ENCODE measurements at places on chromosomes 6 and 20.

GRCh38 chr20:60295214-60295613 lies 337.0 kb downstream of the CDH26 start:
- DNase-seq: no peak

- DNase-seq: no peak
Measured at GRCh38 chr6:159726255-159726917, 920 bp upstream of the WTAP start.

GRCh38 chr6:147974376-147974775 lies 368.3 kb upstream of the SASH1 start:
- DNase-seq: no peak

DNA sequence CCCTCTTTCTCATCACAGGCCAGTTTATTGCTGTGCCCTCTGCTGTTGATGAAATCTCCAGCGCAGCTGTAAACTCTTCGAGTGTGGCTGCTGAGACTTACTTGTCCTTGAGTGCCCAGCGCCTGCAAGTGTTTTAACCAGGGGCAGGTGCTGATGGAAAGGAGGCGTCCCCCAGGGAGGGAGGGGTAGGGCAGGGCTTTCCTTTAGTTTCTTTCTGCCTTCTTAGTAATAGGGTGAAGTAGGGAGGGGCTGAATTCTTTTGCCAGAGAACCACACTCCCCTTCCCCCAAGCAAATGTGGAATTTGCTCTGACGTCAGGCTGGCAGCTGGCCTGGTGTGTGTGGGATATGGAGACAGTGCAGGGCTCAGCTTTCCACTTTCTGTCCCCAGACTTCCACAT lies 61.2 kb downstream of the IGF2R start:
- DNase-seq: no peak

DNA sequence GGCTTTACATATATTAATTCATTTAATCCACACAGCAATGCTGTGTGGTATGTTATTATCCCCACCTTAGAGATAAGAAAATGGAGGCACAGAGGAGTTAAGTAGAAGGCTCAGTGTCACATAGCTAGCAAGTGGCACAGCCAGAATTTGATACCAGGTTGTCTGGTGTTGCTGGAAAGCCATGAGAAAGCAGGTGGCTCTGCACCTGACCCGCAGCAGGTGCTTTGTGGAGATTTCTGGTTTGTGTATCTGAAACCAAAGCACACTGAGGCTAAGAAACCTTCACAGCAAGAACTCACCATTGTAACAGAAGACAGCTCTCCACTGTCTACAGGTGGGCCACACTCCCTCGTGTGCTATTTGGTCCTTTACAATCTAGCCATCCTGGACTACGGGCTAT lies 7.5 kb downstream of the ELMO2 start:
- DNase-seq: no peak

- DNase-seq: no peak
Measured at GRCh38 chr6:165580136-165580535, 82.9 kb downstream of the PDE10A start.

DNA sequence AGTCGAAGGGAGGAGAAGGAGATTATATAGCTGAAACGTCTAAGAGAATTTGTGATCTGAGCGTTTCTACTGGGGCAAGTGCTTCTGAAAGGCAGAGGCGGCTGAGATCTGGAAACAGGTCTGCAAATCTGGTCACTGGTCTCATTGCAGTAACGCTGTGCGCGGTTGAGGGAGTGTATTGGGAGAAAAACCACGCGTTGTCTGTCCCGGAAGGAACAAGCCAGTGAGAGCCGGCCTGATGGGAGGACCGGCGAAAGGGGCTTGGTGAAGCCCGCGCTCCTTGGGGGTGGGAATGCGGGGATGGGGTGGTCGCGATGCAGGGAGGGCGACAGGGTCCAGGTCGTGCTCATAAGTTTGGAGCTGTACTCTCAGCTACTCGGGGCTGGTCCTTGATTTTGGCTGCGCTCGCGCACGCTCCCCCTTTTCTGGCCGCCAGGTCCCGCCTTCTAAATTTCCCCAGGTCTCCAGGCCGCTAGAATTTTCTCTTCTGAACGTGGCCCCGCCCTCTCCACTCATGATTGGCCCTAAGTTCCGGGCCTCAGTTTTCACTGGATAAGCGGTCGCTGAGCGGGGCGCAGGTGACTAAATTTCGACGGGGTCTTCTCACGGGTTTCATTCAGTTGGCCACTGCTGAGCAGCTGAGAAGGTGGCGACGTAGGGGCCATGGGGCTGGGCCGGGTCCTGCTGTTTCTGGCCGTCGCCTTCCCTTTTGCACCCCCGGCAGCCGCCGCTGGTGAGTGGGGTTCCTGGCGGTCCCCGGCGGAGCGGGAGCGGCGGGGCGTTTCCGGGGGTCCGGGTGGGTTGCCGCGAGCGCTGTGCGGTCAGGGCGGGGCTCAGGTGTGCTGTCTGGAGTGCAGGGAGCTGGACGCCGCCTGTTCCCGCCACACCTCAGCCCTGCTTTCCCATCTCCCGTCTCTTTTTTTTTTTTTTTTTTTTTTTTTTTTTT lies at the start of gene MICB:
Gene MICB (plus strand): TSS at position 615 of the 946 bp plus-strand sequence. CDS start 49 bp downstream, at position 664.
- peak; percentile 72 for DNase-seq

GRCh38 chr6:17945111-17945510 lies 42.3 kb downstream of the KIF13A start:
- DNase-seq: no peak

- no peak for DNase-seq
Measured at GRCh38 chr20:5465604-5465927, 148.8 kb upstream of the PROKR2 start.

GRCh38 chr6:8875986-8876385 lies 440.6 kb upstream of the SLC35B3 start:
- DNase-seq: no peak

- no peak for DNase-seq
Measured at GRCh38 chr6:167469672-167470071, 144.8 kb downstream of the TTLL2 start.

- no peak for DNase-seq
Measured at GRCh38 chr6:81638366-81638765, 114.1 kb downstream of the TENT5A start.

DNA sequence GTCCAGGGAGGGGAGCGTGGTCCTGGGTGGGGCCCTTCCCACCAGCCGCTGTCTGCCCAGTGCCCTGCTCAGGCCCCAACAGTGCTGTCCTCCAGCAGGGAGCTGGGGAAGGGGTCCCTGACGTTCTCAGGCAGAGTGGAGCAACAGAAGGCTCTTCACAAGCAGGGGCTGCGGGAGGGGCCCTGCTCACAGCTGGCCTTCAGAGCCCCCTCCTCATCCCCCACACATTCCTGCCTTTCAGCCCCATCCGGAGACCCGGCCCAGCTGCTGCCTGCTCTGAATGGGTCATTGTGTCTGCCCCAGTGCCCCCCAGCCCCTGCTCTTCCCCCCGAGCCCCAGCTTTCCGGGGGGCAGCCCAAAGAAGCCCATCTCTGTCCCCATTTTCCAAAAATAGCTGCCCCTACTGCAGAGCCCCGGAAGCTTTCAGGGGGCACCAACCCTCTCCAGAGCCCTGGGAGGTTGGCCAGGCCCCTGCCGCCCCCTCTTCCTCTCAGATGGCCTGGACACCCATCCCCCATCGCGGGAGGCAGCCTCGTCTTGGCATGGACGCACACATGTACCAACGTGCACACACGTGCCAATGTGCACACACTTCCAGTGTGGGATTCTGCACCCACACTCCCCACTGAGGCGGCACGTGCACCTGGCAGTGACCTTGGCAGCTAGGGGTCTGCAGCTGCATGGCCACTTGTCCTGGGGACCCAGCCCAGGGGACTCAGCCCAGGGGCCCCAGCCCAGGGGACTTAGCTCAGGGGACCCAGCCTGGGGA lies 3.7 kb downstream of the COL20A1 start:
- DNase-seq: no peak

- DNase-seq: no peak
Measured at GRCh38 chr20:61037498-61037897, 214.6 kb upstream of the CDH4 start.

- DNase-seq: no peak
Measured at GRCh38 chr20:36304786-36305495, 1.2 kb upstream of the DLGAP4 start.

DNA sequence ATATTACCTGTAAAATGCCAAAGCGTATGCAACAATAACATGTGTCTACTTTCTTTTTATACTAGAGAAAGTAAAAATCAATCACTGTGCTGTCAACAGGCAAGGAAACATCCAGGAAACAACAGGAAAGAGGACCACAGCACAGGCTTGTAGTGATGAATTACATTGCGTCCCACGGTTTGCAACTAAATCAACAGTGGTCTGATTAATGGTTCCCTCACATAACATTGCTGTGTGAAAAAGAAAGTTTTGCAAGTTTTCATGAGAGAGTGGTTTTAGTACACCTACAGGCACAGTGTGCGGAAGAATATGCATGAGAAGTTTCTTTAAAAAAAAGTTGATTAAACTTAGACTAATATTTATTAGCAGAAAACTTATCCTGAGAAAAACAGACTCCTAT lies 329.5 kb upstream of the HSF2 start:
- DNase-seq: no peak

DNA sequence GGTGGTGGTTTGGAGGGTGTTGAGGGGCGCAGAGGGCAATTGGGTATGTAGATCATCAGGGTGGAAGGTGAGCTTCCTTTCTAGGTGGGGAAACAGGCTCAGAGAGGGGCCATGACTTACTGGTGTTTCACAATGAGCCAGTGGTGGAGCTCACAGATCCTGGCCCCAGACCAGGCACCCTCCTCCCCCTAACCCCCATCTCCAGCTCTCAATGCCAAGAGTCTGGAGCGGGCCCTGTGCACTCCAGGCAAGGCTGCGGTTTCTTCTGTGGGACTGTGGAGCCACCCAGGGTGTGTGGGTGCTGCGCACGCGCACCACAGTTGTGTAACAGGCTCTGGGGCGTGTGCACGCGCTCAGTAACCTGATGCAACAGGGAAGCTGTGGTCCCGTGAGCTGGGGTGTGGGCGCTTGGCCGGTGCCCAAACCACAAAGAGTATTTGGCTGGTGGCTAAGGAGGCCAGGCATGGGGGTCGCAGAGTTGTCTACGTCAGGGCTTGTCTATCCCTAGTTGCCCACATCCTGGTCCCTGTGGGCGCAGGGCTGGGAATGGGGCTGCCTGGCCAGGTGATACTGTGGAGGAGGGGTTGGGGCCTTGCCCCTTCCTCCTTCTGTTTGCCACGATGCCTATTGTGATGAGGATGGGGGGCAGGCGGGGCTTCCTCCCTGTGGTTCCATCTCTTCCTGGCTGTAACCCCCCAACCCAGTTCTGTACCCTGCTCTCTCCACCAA lies 37.5 kb upstream of the MRPS18A start:
- DNase-seq: peak; percentile 27

DNA sequence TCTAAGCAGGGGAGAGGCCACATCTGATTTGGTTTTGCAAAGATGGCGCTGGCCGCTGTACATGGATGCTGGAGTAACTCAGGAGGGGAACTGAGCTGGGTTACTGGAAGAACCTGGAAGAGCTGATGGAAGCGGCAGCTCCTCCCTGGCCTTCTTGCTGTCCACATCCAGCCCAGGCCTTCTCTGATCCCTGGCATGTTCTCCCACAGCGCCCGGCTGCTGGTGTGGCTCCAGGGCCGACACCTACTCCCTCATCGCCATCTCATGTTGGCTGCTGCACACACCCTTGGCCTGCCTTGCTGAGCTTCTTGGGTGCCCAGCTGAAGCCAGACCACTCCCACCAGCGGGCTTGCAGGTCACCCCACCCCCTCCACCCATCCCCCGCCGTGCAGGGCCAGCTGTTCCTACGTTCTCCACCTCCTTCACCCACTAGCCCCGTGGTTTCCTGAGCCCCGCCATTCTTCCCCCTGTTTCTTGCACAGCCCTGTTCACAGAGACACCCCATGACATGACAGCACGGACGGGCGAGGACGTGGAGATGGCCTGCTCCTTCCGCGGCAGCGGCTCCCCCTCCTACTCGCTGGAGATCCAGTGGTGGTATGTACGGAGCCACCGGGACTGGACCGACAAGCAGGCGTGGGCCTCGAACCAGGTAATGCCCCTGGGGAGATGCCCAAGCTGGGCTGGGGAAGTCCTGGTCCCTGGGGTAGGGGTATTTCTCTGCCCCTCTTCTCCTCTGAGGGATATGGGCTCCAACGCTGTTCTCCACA lies 28.4 kb downstream of the VSTM2L start:
- DNase-seq: no peak

- DNase-seq: no peak
Measured at GRCh38 chr6:170152124-170152926, 138.6 kb downstream of the DLL1 start.

DNA sequence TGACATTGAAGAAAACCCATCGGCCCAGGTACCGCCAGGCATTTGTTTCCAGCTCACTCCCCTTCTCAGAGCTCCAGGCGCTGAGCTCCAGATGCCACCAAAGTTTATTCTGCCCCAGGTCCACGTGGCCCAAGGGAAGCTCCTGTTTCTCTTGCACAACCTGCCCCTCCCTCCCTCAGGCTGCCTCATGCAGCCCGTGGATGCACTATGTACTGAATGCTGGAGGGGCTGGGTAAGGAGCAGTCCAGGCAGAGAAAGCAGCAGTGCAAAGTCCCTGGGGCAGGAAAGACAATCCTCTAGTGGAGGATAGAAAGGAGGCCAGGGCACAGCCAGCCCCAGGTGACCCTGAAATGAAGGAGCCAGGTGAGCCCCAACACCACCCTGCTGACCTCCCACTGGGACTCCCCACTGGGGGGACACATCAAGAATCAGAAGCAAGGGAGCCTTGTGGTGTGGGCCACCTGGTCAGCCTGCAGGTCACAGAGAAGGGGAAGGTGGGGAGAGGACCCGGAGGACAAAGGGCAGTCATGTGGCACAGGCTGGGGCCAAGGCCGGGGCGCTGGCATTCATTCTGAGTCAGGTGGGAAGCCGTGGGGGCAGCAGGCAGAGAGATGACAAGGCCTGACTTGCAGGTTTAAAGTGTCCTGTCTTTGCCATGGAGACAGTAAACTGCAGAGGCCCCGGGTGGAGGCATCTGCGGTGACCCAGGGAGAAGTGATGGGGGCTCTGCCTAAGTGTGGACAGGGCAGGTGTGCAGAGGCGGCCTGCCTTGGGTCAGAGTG lies 230.1 kb downstream of the PREX1 start:
- no peak for DNase-seq

DNA sequence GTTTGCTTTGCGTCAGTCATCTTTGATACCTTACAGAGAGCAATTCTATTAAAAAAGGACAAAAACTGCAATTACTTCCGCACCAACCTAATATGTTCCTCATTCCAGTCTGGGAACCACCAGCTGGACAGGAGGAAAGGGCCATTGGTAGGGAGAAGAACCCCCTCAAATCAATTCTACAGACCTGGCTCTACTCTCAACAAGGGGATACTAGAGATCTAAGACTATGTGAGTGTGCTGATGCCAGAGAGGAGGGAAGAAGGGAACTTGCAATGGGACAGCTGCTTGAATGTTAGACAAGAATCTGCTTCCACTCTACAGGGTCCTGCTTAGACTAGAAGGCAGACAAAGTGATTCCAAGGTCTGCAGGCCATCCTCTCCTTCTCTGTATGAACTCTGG lies 13.3 kb downstream of the MRPS18A start:
- DNase-seq: no peak

GRCh38 chr6:57182017-57182432 lies 9.9 kb downstream of the BAG2 start:
- no peak for DNase-seq

All from activated CD8-positive, alpha-beta memory T cell treated with anti-CD3 and anti-CD28 coated beads for 1 hour (primary cell).